Right kidney (tissue), 9 donors: ENCODE measurements at places on chromosomes 7 and 10.

GRCh38 chr7:147465223-147465622 is 1125.3 kb upstream of the C7orf33 start:
- no peak for DNase-seq

DNA sequence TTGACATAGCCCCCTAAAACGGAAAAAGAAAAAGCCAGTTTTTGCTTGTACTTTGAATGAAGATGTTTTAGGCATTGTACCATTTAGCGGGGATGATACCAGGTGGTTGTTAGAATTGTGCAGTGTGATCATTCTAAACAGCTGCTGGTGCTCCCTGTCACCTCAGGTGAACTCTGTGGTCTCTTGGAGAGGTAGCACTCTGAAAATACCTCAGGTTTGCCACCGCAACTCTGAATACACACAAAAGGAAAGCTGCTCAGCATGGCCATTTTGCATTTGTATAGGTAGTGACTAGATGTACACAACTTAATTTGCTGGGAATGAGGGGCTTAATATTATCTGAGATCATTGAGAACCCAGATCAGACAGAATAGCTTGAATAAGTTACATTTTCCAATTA is 52.6 kb downstream of the PLEKHA8 start:
- no peak for DNase-seq

GRCh38 chr7:131522325-131522930 is 34.0 kb downstream of the PODXL start:
- no peak for DNase-seq

DNA sequence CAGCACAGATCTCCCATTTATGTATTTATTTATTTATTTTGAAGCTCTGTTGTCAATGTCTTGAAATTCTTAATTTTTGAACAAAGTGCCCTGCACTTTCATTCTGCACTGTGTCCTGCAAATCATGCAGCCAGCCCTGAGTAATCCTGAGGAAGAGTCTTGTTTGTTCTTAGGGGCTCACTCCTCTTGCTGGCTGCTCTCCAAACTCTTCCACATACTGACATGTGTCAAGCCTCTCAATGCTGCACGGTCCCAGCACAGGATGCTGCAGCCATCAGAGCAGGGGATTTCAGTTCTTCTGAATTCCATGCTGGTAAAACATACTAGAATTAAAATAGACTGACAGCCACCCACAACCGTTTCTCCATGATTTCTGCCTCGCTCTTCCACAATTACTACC is 207.2 kb downstream of the PARD3 start:
- no peak for DNase-seq

DNA sequence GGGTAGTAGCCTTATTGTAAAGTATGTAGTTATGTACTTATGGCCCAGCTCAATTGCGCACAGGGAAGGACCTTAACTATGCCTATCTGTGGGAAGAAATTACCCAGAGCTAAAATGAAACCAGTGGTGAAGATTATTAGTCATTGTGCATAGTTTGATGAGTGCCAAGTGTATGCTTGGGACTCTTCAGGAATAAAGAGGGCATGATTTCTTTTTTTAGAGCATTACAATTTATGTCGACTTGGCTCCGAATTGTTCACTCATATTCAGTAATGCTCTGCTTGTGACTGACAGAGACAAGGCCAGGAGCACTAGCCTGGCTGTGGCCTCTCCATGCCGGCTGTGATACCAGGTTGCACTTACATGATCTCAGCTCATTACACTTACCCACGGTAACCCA is 269.5 kb downstream of the TRIL start:
- no peak for DNase-seq

GRCh38 chr10:112271982-112272381 is 11.2 kb upstream of the TECTB start:
- DNase-seq: no peak

DNA sequence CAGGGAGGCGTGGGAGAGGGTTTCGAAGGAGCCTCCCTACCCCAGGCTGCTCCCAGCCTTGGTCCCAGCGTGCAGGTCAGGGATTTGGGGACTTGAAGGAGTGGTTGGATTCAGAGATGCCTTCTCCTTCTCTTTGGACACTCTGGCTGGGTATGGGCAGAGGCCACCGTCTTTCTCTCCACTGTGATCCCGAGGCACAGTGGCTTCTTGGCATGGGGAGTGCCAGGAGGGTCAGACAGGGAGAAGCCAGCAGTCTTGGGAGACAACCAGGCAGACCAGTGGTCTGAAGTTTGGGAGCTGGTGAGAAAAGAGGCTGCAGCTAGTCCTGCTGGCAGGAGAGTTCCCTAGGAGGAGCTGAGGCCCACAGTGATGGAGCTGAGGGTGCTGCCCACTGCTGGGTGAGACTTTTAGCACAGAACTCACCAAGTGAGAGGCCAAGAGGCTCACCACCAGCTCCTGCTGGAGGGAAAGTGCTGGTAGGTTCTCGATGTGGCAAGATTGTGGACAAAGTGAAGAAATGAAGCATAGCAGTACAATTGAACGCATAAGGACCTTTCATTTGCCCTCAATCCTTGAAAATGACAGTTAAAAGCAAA is 35.2 kb upstream of the WDFY4 start:
- DNase-seq: no peak

DNA sequence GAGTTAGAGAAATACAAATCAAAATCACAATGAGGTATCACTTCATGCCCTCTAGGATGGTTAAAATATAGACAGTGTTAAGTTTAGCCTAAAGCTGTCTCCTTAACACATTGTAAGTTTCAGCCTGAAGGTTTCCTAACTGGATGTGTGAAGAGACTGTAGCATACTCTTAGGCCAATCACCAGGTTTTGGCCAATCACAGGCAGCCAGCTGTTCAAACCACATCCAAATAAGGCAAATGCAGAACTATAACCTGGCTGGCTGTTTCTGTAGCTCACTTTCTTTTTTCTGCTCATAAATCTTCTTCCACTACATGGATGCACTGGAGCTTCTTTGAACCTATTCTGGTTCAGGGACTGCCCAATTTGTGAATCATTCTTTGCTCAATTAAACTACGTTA is 19.7 kb downstream of the ESYT2 start:
- DNase-seq: no peak

GRCh38 chr10:132691711-132692153 is 94.2 kb downstream of the NKX6-2 start:
- no peak for DNase-seq

- DNase-seq: no peak
Measured at GRCh38 chr10:74787457-74787856, 38.9 kb upstream of the KAT6B start.

GRCh38 chr10:104325436-104326435 is 12.5 kb downstream of the ITPRIP start:
- DNase-seq: no peak

DNA sequence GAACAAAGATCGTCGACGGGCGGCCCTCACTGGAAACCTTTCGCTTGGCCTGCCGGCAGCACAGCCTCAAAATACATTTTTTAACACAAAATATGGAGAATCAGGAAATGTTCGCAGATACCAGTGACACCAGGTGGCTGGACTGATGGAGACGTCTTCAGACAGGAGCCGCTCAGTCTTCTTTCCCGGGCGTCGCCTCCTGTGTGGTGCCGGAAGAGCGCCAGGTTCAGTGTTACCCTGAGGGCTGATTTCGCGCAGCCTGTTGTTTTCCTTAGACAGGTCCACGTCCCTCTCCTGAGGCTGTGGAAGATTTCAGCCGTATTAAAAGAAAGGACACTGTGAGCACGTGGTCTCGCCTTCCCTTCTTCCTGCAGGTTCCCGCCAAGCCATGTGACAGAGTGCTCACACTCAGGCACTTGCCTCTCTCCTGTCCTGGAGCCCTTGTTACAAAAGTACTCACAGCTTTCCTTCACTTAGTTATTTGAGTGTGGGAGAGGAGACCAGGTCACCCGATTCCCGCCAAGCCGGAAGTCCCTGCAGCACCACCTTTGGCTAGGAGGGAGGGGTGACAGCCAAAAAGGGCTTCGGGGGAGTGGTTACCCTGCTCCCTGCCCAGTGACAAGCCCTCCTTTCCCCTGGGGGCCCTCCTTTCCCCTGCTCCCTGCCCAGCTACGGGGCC is 21.7 kb upstream of the PWWP2B start:
- no peak for DNase-seq

DNA sequence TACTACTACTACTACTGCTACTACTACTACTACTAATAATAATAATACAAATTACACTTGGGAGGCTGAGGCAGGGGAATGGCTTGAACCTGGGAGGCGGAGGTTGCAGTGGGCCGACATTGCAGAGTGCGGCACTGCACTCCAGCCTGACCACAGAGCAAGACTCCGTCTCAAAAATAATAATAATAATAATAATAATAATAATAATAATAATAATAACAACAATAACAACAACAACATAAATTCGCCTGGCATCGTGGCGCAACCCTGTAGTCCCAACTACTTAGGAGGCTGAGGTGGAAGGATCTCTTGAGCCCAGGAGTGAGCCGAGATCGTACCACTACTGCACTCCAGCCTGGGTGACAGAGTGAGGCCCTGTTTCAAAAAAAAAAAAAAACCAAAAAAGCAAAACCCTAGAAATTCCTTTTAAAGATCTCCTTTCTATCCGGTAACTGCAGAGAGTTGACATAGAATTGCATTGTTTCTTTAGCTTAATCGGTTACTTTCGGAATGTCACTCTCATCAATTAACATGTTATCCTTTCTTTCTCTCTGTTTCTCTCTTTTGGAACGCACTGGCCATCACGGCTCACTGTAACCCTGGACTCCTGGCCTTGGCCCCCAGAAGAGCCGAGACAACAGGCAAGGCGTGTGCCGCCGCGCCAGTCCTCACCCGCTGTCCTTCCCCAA is 972 bp downstream of the PHYH start:
- DNase-seq: no peak

DNA sequence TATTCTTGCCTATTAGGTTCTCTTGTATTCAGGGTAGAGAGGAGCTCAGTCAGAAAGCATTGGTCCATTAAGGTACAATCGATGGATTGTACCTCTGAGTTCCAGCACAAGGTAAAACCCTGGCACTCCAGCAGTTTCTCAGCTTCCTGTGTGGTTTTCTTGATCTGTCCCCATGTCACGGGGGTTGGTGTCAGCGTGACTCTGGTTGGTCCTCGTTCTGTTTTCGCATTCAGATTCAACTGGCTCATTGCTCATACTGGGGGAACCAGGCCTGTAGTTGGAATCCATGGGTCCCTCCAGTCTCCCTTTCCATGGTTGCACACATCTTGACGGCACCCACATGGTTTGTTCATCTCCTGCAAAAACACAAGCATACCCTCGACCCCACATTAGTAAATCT is 32.7 kb upstream of the RASGEF1A start:
- DNase-seq: no peak

GRCh38 chr10:17022466-17022825 is 107.2 kb downstream of the CUBN start:
- DNase-seq: no peak

- DNase-seq: no peak
Measured at GRCh38 chr7:131889572-131890150, 333.2 kb upstream of the PODXL start.

GRCh38 chr7:27948861-27949260 is 208.9 kb downstream of the TAX1BP1 start:
- DNase-seq: no peak

DNA sequence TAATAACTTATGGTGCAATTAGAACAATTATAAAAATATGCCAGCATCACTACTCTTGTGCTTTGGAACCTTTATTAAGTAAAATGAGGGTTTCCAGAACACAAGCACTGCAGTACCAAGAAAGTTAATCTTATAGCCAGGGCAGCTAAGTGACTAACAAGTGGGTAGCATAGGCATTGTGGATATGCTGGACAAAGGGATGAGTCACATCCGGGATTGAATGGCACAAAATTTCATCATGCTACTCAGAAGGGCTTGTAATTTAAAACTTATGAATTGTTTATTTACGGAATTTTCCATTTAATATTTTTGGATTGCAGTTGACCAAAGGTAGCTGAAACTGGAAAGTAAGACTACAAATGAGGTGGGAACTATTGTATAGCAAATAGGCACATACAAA is 250.6 kb downstream of the C7orf25 start:
- no peak for DNase-seq

DNA sequence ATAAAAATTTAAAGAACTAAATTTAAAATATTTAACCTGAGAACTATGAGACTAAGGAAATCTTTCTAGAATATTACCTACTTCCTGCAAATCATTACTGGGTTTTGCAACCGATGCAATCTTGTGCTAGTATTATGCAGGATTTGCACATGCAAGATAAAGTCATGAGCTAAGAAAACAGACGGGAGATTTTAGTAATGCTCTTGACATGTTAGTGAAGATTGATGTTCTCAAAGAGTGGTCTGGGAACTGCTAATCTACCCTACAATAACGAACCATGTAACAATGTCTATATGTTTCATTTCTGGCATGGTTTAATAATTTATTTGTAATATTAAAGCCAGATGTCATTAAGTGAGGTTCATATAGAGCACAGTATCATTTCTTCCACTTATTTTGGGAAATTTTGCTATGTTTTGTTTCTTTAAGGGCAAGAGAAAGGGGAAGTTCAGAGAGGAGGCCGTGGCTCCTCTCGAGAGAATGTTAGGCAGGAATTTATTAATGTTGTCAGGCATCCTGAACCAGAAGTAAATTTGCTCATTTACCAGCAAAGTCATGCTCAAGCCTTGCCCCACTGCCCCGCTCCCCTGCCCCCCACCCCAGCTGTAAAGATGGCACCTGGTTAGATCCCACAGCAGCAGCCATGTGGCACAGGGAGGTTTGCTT is 22.8 kb downstream of the LRRC17 start:
- no peak for DNase-seq

DNA sequence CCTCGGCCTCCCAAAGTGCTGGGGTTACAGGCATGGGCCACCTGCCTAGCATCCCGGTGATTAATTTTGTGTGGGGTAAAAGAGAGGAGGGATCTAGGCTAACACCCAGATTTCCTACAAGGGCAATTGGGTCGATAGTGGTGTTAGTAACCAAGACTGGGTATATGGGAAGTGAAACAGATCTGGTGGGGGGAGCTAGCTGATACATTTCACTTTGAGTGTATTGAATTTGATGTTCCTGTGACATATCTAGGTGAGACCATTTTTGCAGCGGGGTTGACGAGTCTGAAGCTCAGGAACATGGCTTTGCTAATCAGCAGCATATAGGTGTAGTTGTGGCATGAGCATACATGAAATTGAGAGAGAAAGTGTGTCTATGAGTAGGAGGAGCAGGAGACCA is 12.0 kb downstream of the CLCN1 start:
- DNase-seq: no peak

DNA sequence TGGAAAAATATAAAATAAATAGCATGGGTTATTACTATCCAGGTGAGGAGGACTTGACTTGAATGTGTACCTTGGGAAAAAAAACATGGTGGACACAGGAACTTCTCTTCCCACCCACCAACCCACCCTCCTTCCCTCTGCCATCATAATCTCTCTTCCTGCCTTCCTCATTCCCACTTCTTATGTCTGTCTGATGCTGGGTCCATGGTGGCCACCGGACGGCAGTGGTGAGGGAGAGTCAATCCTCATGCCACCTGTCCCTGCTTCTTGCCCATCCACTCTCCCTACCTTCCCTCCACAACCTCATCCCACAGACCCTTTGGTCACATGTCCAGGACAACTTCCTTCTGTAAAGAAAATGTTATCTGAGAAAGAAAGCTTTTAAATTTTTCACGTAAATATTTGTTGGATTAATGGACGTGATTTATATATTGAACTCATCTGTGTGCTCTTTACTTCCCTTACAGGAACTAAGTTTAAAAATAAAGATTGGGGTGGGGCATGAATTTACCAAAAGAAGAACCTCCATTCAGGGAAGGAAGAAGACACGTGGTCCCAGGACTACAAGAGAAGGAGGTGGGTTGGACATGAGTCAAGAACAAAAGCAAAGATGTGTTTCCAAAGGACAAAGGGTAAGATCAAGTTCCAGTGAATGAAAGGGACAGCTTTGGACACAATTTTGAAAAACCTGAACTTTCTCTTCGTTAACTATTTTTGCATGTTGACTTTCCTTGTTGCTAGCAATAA is 104.5 kb downstream of the PIP4K2A start:
- no peak for DNase-seq
